Breast epithelium (tissue), 4 donors: ENCODE measurements at places on chromosomes 6 and 20. TPM values are rescaled to one million over a fixed set of nuclear protein-coding genes. Genes with fewer than 3 reads are reported as not detected.

NMBR gene
- not detected for total RNA-seq

GRCh38 chr6:73078908-73079610, 146.2 kb downstream of the KHDC1L start:
- no peaks in the 10 kb centered on the region for H3K4me1 ChIP-seq
- no peak overlapping the region for H3K27ac ChIP-seq
- DNase-seq: no peak
- H3K4me3 ChIP-seq: no peak overlapping the region
- no peaks in the 10 kb centered on the region for H3K36me3 ChIP-seq

- no peak for DNase-seq
- H3K27me3 ChIP-seq: peaks cover 8% of the 10 kb centered on the region
- peak overlapping the region; percentile 75 for H3K27ac ChIP-seq
- peaks cover 5% of the 10 kb centered on the region for H3K36me3 ChIP-seq
Measured at GRCh38 chr6:26660000-26660361, 435 bp upstream of the ZNF322 start.

OGFR gene
- 45.3 TPM for total RNA-seq
